ENCODE measurements at places on chromosomes 2 and 18.

GRCh38 chr2:198340846-198341245, 536.5 kb downstream of the PLCL1 start:
- DNase-seq, result no peak

DNA sequence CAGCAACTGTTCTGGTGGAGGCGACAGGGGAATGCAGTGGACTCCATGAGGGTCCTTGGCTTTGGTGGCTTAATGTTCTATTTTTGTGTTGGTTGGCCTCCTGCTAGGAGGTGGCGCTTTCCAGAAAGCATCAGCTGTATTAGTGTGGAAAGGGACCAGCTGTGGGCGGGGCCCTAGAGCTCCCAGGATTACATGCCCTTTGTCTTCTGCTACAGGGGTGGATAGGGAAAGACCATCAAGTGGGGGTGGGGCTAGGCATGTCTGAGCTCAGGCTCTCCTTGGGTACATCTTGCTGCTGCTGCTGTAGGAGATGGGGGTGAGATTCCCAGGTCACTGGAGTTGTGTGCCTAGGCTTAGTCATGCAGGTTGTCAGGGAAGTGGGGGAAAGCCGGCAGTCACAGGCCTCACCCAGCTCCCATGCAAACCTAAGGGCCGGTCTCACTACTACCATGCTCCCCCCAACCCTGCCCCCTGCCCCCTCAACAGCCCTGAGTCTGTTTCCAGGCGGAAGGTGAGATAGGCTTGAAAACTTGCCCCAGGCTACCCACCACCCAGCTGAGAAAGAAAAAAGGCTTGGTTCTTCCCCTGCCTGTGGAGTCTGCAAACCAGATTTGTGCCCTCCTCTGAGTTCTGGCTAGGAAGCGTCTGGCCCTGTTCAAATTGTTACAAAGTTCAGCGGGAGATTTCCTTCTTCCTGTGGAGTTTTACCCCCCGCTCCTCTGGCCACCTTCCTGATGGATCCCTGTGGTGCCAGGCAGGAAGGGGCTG, 141.3 kb upstream of the LYPD1 start:
- DNase-seq, result no peak

- DNase-seq, result no peak
Observed at GRCh38 chr2:198356157-198356556, 551.8 kb downstream of the PLCL1 start.

DNA sequence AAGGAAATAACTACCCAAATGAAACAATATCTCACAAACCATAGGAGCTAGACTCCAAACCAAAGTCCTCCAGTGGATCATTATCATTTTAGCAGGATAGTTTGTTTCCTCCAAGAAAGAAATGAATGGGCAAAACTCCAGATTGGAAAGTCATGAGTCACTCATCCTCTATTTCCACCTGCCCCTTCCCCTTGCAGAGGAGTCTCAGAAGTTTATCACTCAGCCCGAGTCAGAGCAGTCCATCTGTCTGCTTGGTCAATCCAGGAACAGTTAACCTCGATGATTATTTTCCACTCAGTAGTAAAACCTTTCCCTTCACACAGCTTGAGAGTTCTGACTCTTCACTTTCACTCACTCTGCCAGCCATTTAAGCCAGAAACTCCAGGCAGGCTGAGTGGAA, 462.2 kb downstream of the BCL11A start:
- peak; percentile 38 for DNase-seq

DNA sequence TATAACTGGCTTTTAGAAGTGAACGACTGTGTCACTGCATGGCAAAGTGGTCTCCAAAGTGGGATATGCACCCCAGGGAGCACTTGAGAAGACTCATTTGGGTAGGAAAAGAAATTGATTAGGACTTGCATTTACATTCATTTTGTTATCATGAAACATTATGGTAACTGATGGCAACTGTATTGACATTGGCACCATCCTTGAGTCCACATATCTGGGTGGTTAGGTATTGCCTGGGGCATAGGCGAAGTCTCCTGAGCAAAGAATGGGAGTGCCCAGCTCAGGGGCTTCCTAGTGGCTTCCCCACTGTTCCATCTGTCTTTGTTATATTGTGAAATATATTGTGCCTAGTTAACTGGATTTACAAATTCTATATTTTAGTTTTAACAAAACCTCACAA, 29.2 kb downstream of the SPATS2L start:
- DNase-seq, result no peak

Measured in fibroblast of upper back skin (primary cell).